Suprapubic skin (tissue), 4 donors: ENCODE measurements at places on chromosomes 7 and 10. TPM values are rescaled to one million over a fixed set of nuclear protein-coding genes. Genes with fewer than 3 reads are reported as not detected.

Gene FFAR4
- total RNA-seq, result 0.64 TPM

Gene INA
- 0.60 TPM for total RNA-seq

Gene STOX1
- total RNA-seq, result 1.5 TPM

Gene UCN3
- total RNA-seq, result not detected

- H3K36me3 ChIP-seq, result no peaks in the 10 kb centered on the region
- no peaks in the 10 kb centered on the region for H3K27me3 ChIP-seq
- H3K4me3 ChIP-seq, result no peak overlapping the region
Observed at GRCh38 chr7:24877790-24878311, 102.1 kb downstream of the OSBPL3 start.

Gene FGFBP3
- 0.56 TPM for total RNA-seq

Gene EBLN1
- total RNA-seq, result not detected

DNA sequence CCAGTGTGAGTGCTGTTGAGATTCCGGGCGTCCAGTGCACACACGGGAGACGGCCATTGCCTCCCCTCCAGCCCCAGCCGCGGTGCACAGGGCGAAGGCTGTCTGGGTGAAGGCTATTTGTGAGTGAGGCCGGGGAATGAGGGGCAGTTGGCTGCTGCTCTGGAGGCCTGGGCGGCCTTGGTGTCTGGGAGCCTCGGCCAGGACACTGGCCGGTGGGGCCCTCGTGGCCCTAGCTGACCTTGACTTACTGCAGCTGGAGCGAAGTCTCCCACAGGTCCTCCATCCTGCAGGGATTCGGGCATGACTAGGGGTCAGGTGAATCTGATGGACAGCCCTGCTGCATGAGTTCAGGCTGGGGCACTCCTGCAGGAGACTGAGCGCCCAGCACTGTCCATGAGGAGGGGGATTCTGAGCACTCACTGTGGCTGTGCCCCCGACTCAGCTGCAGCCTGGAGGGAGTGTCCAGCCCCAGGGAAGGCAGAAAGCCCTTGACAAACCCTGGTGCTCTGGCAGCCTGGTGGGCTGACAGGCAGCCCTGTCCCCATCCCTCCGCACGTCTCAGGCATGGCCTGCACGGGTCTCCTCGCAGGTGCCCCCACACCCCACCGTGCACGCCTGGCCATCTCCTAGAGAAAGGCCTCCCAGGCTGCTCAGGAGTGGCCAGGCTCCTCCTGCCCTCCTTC is 52.7 kb upstream of the FAM20C start:
- H3K4me3 ChIP-seq, result no peak overlapping the region
- DNase-seq, result peak; percentile 52
- H3K36me3 ChIP-seq, result no peaks in the 10 kb centered on the region
- peaks cover 10% of the 10 kb centered on the region for H3K4me1 ChIP-seq
- no peak overlapping the region for H3K27ac ChIP-seq
- H3K27me3 ChIP-seq, result peaks cover 8% of the 10 kb centered on the region

GRCh38 chr10:121577568-121577967 is 20.7 kb downstream of the FGFR2 start:
- H3K36me3 ChIP-seq, result no peaks in the 10 kb centered on the region
- DNase-seq, result no peak
- peaks cover 68% of the 10 kb centered on the region for H3K4me1 ChIP-seq
- H3K27ac ChIP-seq, result peak overlapping the region; percentile 49
- no peak overlapping the region for H3K4me3 ChIP-seq

DNA sequence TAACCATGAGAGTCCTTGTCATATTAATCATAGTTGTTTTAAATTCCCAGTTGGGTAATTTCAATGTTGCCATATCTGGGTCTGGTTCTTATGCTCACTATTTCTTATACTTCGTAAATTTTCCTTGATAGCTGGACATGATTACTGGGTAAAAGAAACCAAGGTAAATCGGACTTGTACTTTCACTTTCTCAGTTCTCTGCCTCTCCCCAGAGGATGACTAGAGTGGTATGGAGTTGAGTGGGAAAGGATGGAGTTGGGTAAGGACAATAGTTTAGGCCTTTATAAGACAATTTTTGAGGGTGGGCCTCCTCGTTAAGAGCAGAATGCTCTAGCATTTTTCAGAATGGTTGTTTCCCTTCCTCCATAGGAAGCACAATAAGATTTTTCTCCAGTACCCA is 106.1 kb downstream of the CRPPA start:
- H3K27me3 ChIP-seq, result no peaks in the 10 kb centered on the region
- DNase-seq, result no peak
- H3K4me1 ChIP-seq, result no peaks in the 10 kb centered on the region
- no peak overlapping the region for H3K27ac ChIP-seq

Gene CDK6
- total RNA-seq, result 71.8 TPM
